Activated T-cell treated with anti-CD3 and anti-CD28 coated beads, Interleukin-2, amount 50 U/mL, for 72 hours (primary cell): ENCODE measurements at places on chromosomes 2 and 18. TPM values are rescaled to one million over a fixed set of nuclear protein-coding genes. Genes with fewer than 3 reads are reported as not detected.

DNA sequence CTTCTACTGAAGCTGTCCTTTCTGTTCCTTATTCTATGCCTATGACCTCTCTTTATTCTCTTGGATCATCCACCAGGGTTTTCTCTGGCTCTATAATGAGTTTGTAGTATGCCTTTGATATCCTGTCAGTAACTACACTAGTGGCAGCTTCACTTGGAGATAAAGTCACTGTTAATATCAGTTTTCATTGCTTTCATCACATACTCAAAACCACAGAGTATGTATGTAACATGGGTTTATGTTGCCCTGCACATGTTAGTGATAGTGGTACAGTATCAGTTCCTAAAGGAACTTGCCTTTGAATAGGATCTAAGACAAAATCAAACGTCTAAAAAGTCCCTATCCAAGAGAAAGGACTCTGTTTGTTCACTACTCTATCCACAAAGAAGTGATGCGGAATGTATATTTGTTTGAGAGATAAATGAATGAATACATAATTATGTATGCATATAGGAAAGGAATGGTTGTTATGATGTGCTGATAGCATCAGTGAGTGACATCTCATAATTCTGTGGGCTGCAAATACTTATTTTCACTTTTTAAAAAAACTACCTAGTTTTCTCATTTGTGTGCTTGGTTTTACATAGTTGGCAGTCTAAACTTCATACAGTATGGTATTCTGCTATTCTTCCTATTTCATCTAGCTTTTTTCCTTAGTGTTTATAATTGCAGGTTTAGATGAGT lies 45.1 kb downstream of the TET3 start:
- DNase-seq, result no peak
- H3K4me1 ChIP-seq, result peaks cover 75% of the 10 kb centered on the region
- H3K27ac ChIP-seq, result peak overlapping the region; percentile 10
- H3K36me3 ChIP-seq, result peaks cover 2% of the 10 kb centered on the region

The KIF5C gene
- total RNA-seq, result 29.1 TPM

- no peak overlapping the region for H3K4me3 ChIP-seq
- no peak for DNase-seq
- H3K4me1 ChIP-seq, result no peaks in the 10 kb centered on the region
- H3K27ac ChIP-seq, result no peak overlapping the region
- no peaks in the 10 kb centered on the region for H3K36me3 ChIP-seq
These were observed 96.6 kb downstream of the RAPH1 start for GRCh38 chr2:203438528-203438927.

- no peaks in the 10 kb centered on the region for H3K27me3 ChIP-seq
- H3K27ac ChIP-seq, result no peak overlapping the region
These were observed 1133.3 kb upstream of the PIK3C3 start for GRCh38 chr18:40821596-40822243.

- H3K27ac ChIP-seq, result no peak overlapping the region
- H3K36me3 ChIP-seq, result no peaks in the 10 kb centered on the region
- no peak for DNase-seq
- H3K27me3 ChIP-seq, result no peaks in the 10 kb centered on the region
- H3K4me1 ChIP-seq, result peaks cover 42% of the 10 kb centered on the region
These were observed 113.0 kb downstream of the QPCT start for GRCh38 chr2:37457401-37457901.

DNA sequence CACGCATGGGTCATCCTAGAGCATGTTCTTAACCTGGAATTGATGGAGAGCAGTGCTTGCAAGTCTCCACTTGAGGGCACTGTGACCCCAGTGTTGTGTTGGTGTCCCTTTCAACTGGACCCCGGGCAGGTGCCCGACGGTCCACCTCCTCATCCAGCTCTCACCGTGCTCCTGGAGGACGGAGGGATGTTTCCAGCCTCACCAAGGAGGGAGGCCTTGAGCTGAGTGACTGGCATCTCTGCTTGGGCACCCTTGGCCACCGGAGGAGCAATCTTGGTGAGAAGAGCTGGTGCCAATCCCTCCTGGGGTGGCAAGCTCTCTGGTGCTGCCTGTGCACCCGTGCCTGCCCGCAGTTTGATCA lies 45.4 kb upstream of the ASB18 start:
- H3K4me3 ChIP-seq, result no peak overlapping the region
- H3K27me3 ChIP-seq, result no peaks in the 10 kb centered on the region
- H3K4me1 ChIP-seq, result no peaks in the 10 kb centered on the region
- no peak overlapping the region for H3K27ac ChIP-seq
- no peak for DNase-seq

The RAB6C gene
- total RNA-seq, result not detected

- H3K27me3 ChIP-seq, result no peaks in the 10 kb centered on the region
- no peaks in the 10 kb centered on the region for H3K36me3 ChIP-seq
- no peak for DNase-seq
- no peaks in the 10 kb centered on the region for H3K4me1 ChIP-seq
- H3K27ac ChIP-seq, result no peak overlapping the region
- H3K4me3 ChIP-seq, result no peak overlapping the region
These were observed 420.6 kb downstream of the TDRD15 start for GRCh38 chr2:21544392-21544791.

The ALPI gene
- not detected for total RNA-seq

GRCh38 chr2:226079196-226079595 lies 679.7 kb downstream of the NYAP2 start:
- no peak overlapping the region for H3K27ac ChIP-seq
- no peaks in the 10 kb centered on the region for H3K4me1 ChIP-seq
- no peak overlapping the region for H3K4me3 ChIP-seq
- no peaks in the 10 kb centered on the region for H3K27me3 ChIP-seq
- H3K36me3 ChIP-seq, result no peaks in the 10 kb centered on the region

DNA sequence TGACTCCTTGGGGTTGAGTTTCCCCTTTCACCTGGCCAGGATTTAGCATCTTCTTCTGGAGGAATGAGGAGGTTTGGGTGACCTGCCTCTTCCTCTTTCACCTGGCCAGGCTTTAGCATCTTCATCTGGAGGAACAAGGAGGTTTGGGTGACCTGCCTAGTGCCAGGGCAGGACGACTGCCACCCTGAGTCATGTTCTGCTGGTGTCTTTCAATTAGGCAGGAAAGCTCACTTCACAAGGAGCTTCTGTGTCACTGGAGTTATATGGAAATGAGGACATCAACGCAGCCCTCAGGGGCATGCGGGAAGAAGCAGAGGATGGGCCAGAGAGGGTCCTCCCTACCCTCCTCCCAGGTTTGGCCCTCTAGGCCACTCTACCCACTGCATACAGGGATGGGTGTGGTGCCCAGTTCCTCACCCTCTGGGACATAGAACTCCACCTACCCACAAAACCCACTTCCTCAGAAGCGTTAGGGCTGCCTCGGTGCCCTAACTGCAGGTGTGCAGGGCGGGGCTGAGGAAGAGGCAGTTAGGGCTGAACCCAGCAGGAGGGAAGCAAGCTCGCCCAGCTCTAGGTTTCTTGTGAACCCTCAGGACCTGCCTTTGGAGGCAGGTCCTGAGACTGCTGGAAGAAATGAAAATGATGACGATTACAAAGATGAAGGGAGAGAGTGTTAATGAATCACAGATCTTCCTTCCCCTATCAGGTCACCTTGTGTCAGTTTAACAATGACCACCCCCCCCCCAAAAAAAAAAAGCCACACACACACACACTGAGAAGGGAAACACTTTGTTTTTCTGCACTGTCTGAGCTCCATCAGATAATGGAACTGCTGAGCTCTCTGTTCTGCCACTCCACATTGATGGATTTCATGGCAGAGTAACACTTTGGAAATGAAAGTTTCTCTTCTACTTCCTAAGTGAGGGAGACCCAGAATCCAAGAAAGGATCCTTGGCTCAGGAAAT lies 71.0 kb downstream of the ARL4C start:
- no peaks in the 10 kb centered on the region for H3K36me3 ChIP-seq
- H3K4me1 ChIP-seq, result peaks cover 87% of the 10 kb centered on the region
- H3K4me3 ChIP-seq, result peak overlapping the region; percentile 84

- H3K27me3 ChIP-seq, result no peaks in the 10 kb centered on the region
- no peak for DNase-seq
- H3K27ac ChIP-seq, result no peak overlapping the region
- H3K4me1 ChIP-seq, result peaks cover 5% of the 10 kb centered on the region
- H3K4me3 ChIP-seq, result no peak overlapping the region
These were observed 35.8 kb upstream of the ZFP36L2 start for GRCh38 chr2:43262239-43262638.

The KCTD18 gene
- total RNA-seq, result 23.5 TPM

The EFR3B gene
- total RNA-seq, result 0.60 TPM

DNA sequence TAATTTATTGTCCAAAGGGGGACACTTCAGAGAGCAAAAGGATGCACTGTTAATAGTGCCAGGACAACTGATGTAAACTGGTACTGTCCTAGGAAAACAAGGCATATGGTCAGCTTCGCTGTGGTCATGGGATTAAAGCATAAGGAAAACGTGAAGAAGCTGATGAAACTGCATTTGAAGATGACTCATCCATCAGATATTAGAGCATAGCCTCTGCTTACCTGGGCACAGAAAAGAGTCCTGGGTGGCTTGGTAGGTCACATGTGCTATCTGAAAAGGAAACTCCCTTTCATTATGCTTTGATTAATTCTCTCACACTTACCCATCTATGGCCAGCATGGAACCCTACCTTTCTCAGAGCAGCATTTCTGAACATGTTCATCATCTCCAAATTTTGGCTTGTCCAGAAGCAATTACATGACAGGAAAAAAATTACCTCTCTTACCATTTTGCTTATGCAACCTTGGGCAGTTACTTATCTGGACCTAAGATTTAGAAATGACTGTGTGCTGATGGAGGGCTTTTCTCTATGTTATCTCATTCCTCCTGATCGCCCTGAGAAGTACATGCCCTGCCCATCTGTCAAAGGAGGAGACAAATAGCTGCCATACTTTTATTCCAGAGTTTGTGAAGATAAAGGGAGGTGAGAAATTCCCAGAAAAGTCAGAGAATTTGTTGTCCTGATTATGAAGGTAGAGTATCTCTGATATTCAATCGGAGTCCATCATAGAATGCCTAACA lies 275.3 kb upstream of the SLC14A2 start:
- no peak overlapping the region for H3K27ac ChIP-seq
- no peak for DNase-seq
- no peak overlapping the region for H3K4me3 ChIP-seq
- no peaks in the 10 kb centered on the region for H3K4me1 ChIP-seq
- no peaks in the 10 kb centered on the region for H3K27me3 ChIP-seq

DNA sequence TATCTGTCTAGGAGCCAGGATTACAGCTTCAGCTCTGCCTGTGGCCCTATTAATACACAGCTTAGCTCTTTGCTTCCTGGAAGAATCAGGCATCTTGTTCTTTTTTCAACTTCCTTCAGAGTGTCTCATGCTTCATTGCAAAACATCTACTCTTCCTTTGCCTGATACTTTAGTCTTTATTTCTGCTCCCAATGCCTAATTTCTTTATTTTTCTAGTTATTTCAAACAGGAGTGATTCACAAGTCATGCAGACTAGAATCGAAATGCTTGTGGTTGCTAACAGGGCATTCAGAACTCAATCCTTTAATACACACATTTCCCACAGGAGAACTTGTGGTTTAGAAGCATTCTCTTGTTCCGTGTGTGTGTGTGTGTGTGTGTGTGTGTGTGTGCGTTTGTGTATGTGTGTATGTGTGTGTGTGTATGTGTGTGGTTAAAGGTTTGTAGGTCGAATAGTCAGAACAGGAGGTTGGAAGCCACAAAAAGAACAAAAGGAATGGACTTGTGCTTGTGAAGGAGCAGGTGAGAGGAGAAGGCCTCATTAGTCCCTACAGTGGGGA lies 28.3 kb upstream of the INSIG2 start:
- H3K27ac ChIP-seq, result peak overlapping the region; percentile 0
- H3K27me3 ChIP-seq, result peaks cover 50% of the 10 kb centered on the region
- no peaks in the 10 kb centered on the region for H3K36me3 ChIP-seq
- DNase-seq, result no peak

DNA sequence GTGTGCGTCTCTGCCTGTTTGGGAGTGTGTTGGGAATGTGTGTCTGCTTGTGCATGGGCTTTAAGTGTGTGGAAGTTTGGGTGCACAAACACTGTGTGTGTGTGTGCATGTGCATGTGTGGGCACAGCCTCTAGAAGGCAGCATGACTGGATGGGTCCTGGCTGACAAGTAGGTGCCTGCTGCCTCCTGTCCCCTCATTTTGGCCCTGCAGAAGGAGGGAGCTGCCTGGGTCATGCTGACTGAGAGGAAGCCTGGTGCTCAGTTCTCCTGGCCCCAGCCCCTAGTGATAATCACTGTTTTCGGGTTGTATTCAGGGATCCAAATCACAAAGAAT lies 34.1 kb downstream of the GLI2 start:
- H3K27ac ChIP-seq, result no peak overlapping the region
- no peak for DNase-seq
- no peaks in the 10 kb centered on the region for H3K36me3 ChIP-seq
- no peaks in the 10 kb centered on the region for H3K4me1 ChIP-seq

The UGT1A8 gene
- total RNA-seq, result not detected

The FAM228A gene
- 0.60 TPM for total RNA-seq

The CPO gene
- not detected for total RNA-seq

DNA sequence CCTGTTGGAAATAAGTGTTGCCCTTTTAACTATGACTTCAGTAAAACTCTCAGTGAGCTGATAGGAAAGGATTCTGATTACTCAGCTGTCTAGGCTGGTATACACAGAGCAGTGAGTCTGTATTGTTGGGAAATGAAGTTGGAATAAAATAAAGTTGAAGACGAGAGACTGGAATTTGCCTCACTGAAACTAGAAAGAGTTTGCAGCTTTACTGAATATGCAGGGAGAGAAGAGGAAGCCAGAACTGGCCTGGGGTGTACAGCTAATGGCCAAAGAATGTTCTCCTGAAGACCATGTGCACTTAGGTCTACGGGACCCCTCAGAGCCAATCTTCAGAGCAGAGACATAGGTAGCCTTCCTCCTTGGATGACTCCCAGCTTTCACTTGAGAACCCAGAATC lies 26.5 kb downstream of the EIF4E2 start:
- no peak overlapping the region for H3K4me3 ChIP-seq
- H3K36me3 ChIP-seq, result peaks cover 4% of the 10 kb centered on the region
- H3K4me1 ChIP-seq, result peaks cover 7% of the 10 kb centered on the region
- H3K27ac ChIP-seq, result no peak overlapping the region
- DNase-seq, result no peak

DNA sequence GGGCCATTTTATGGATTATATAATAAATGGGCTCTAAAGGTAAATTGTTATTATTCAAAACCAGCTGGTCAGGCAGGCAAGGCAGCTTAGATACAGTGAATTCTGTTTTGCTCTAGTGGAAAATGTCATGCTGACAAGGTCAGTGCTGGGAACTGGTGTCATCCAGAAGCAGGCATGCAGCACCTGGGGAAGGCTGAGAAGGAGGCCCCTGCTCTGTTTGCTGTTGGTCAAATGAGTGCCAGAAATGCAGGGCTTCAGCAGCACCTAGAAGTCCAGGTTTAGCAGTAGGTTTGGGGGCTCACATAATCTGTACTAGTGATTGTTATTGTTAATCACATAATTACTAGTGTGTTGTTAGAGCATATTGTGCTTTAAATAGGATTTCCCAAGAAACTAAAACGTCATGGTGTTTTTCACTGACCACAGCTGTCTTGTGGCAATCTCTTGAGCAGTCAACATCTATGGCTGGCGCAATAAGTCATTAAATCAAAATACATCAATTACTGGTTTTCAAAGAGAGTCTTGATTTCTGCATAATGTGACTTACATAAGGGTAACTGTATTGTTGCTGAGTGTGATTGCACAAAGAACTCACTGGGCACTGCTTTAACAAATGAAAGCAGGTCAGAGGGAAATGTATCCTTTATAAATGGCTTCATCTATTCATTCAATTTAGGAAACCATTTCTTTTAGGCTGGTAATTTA lies 99.1 kb downstream of the MYO3B start:
- H3K4me3 ChIP-seq, result no peak overlapping the region
- no peak for DNase-seq
- no peaks in the 10 kb centered on the region for H3K4me1 ChIP-seq

- no peak for DNase-seq
- no peaks in the 10 kb centered on the region for H3K36me3 ChIP-seq
- H3K4me3 ChIP-seq, result no peak overlapping the region
- H3K27me3 ChIP-seq, result no peaks in the 10 kb centered on the region
- H3K4me1 ChIP-seq, result no peaks in the 10 kb centered on the region
These were observed 593.9 kb upstream of the ZNF804A start for GRCh38 chr2:184004289-184004947.

The FBXO36 gene
- 2.1 TPM for total RNA-seq
